ENCODE measurements at places on chromosomes 11 and 22. TPM values are rescaled to one million over a fixed set of nuclear protein-coding genes. Genes with fewer than 3 reads are reported as not detected.

GRCh38 chr11:32400670-32401369 lies 34.5 kb downstream of the WT1 start:
- H3K27me3 ChIP-seq, result peaks cover 9% of the 10 kb centered on the region
- no peak for DNase-seq
- no peak overlapping the region for H3K27ac ChIP-seq
- no peak overlapping the region for H3K4me3 ChIP-seq

GRCh38 chr22:28112548-28113043 lies 193.5 kb upstream of the PITPNB start:
- peaks cover 6% of the 10 kb centered on the region for H3K4me1 ChIP-seq
- H3K4me3 ChIP-seq, result no peak overlapping the region
- peaks cover 59% of the 10 kb centered on the region for H3K27me3 ChIP-seq
- DNase-seq, result peak; percentile 48
- H3K27ac ChIP-seq, result no peak overlapping the region

DNA sequence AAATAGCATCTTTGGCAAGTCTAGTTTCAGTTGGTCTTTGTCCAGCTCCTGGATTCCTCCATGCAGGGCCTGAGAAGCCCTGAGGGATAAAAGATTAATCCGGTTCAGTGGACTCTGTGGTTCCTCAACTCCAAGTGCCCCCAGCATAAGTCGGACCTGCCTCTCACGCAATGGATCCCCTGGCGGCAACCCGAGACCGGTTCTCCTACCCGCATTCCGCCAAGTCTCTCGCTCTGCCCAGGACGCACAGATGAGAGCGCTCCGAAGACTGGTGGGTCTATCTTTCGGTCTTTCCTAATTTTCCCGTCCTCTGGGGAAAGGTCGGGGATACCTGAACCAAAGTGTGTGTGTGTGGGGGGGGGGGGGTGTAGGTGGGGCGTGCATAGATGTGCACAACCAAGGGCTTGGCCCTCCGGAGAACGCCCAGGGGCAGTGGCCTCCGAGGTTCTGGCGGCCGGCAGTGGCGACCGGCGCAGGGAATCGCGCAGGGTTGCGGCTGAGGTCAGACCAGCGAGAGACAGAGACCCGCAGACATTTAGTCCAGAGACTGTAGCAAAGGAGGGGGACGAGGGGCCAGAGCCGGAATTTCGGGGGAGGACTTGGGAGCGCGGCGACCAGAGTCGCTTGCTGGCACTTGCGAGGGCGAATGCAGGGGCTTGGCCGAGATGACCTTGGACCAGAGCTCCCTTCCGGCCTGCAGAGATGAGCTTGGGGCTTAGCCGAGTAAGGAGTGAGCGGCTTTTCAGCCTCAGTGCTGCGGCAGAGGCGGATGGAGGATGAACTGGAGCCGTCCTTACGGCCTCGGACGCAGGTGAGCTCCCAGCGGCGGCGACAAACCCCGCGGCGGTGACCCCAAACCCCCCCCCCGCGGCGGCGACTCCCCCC lies 712 bp upstream of the SLC2A11 start:
- H3K27ac ChIP-seq, result peak overlapping the region; percentile 45
- H3K36me3 ChIP-seq, result no peaks in the 10 kb centered on the region
- no peaks in the 10 kb centered on the region for H3K27me3 ChIP-seq
- DNase-seq, result no peak

GRCh38 chr11:12016246-12016645 lies 7.8 kb upstream of the DKK3 start:
- H3K36me3 ChIP-seq, result no peaks in the 10 kb centered on the region
- no peak overlapping the region for H3K27ac ChIP-seq
- no peak overlapping the region for H3K4me3 ChIP-seq
- no peak for DNase-seq
- H3K27me3 ChIP-seq, result no peaks in the 10 kb centered on the region

DNA sequence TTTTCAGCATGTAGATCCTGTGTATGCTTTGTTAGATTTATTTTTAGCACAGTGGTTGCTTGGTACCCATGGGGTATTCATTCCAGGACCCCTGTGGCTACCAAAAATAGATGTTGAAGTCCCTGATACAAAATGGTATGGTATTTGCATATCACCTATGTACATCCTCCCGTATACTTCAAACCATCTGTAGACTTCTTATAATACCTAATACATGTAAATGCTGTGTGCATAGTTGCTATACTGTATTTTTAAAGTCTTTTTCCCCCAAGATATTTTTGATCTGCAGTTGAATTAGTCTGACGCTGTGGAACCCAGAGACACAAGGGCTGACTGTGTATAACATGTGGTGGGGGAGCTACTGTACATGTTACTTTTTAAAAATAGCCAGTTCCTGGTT lies 101.1 kb downstream of the ATXN10 start:
- no peaks in the 10 kb centered on the region for H3K27me3 ChIP-seq
- no peak overlapping the region for H3K27ac ChIP-seq
- no peaks in the 10 kb centered on the region for H3K4me1 ChIP-seq
- H3K36me3 ChIP-seq, result no peaks in the 10 kb centered on the region

DNA sequence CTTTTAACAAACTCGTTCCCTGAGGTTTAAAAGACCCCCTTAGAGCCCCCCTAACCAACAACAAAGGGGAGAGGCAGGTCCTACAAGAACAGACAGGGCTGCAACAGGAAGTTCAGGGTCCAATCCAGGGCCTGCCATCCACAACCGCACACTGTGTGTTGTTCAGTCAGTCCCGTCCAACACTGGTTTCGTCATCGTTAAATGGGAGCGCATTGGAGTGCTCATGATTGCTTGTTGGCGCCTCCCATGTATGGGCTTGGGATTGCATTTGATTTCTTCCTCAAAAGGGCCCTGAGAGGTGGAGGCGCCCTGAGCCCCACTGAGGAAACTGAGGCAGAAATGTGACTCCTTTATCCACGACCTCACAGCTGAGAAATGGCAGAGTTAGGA lies 174.1 kb downstream of the MN1 start:
- no peaks in the 10 kb centered on the region for H3K27me3 ChIP-seq
- H3K27ac ChIP-seq, result no peak overlapping the region

GRCh38 chr11:67504005-67504949 lies 886 bp downstream of the PITPNM1 start:
- peaks cover 10% of the 10 kb centered on the region for H3K36me3 ChIP-seq
- DNase-seq, result no peak
- H3K4me1 ChIP-seq, result peaks cover 43% of the 10 kb centered on the region
- peak overlapping the region; percentile 98 for H3K4me3 ChIP-seq
- H3K27me3 ChIP-seq, result no peaks in the 10 kb centered on the region

DNA sequence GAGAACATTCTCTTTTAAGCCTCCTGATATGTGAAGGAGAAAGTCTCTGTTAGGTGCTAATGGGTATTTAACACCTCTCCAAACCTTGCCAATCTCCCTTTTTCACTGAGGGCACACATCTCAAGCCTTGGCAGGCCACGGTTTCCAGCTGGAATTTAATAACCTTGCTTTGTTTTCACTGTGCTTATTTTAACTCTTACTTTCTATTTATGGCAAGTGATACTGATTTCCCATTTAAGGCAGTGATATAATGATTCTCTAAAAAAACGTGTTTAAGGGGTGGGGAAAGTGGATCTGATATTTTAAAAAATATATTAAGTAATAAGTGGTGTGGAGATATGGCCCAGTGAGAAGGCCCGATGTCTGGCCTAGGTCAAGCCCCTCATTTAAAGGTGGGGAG lies 1.1 kb upstream of the RASD2 start:
- no peak for DNase-seq
- no peaks in the 10 kb centered on the region for H3K36me3 ChIP-seq
- H3K4me1 ChIP-seq, result peaks cover 27% of the 10 kb centered on the region
- H3K27ac ChIP-seq, result no peak overlapping the region
- no peaks in the 10 kb centered on the region for H3K27me3 ChIP-seq
- H3K4me3 ChIP-seq, result no peak overlapping the region

GRCh38 chr11:104093426-104094280 lies 57.2 kb downstream of the DDI1 start:
- H3K4me3 ChIP-seq, result no peak overlapping the region
- no peaks in the 10 kb centered on the region for H3K36me3 ChIP-seq
- H3K27ac ChIP-seq, result no peak overlapping the region
- H3K27me3 ChIP-seq, result no peaks in the 10 kb centered on the region
- H3K4me1 ChIP-seq, result no peaks in the 10 kb centered on the region

- DNase-seq, result no peak
- no peaks in the 10 kb centered on the region for H3K4me1 ChIP-seq
- no peak overlapping the region for H3K27ac ChIP-seq
- H3K4me3 ChIP-seq, result no peak overlapping the region
These were observed 48.8 kb downstream of the MUC6 start for GRCh38 chr11:987671-988070.

DNA sequence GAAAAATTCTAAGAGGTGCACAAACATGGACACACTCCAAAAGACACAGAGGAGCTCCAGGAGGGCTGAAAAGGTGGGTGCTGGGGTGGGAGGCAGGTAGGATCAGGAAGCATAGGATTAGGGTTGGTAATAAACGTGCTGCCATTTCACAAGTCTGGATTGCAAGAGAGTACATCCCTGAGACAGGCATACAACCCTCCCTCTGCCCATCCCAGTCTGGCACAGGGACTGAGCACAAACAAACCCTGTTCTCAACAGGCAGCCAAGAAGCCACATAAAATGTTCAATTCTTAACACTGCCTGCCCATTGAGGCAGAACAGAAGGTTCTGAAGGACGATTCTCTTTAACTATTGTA lies 18.5 kb downstream of the SLC35F2 start:
- peak overlapping the region; percentile 69 for H3K27ac ChIP-seq
- DNase-seq, result no peak
- H3K4me3 ChIP-seq, result peak overlapping the region; percentile 49
- no peaks in the 10 kb centered on the region for H3K27me3 ChIP-seq
- H3K36me3 ChIP-seq, result no peaks in the 10 kb centered on the region
- H3K4me1 ChIP-seq, result peaks cover 67% of the 10 kb centered on the region

- H3K4me3 ChIP-seq, result no peak overlapping the region
- H3K36me3 ChIP-seq, result no peaks in the 10 kb centered on the region
- no peaks in the 10 kb centered on the region for H3K27me3 ChIP-seq
- DNase-seq, result peak; percentile 36
- H3K4me1 ChIP-seq, result no peaks in the 10 kb centered on the region
These were observed 77.6 kb upstream of the IGLL5 start for GRCh38 chr22:22810018-22810427.

DNA sequence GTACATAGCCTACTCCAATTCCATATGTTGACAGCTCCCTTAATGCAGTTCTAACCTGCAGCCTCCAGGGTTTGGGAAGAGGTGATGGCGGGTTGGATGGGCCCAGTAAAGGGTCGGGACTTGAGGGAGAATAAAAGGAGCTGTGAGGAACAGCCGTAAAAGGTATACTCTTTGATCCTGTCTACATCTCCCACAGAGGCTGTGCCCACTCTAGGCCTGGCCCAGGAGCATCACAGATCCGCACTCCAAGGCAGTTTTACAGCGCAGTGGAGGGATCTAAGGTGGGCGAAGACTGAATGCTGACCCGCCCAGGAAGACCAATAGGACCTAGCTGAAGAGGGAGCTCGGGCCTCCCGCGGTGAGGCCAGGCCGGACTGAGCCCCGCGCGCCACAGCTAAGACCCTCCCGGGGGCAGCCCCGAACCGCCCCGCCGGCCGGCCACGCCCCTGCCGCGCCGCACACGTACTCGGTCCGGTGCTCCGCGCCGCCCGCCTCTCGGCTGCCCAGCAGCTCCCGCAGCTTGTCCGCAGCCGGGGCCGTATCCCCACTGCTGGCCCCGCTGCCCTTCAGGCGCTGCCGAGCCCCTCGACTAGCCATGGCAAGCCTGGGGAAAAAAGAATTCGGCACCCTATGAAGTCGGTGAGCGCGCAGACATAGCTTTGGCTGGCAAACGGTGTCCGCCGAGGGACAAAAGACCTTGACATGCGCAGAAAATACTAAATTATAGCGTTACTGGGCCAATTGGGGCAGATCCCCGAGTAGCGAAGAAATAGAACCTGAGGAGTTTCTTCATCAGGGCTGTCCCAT lies at the start of gene ALG9:
TSS of gene ALG9 (minus strand) at position 696 of the 807 bp plus-strand sequence. CDS start at position 597, 99 bp downstream.
- peak within 1 kb of the TSS; percentile 76 for H3K27ac ChIP-seq
- H3K27me3 ChIP-seq, result no peaks in the 10 kb centered on the region
- H3K4me1 ChIP-seq, result no peaks in the 10 kb centered on the region
- 0 out of 2 replicates have a peak, but pooled peaks cover 2% of the 10 kb centered on the region for H3K36me3 ChIP-seq
- peak within 1 kb of the TSS; percentile 90 for H3K4me3 ChIP-seq
- peak; percentile 73 for DNase-seq

DNA sequence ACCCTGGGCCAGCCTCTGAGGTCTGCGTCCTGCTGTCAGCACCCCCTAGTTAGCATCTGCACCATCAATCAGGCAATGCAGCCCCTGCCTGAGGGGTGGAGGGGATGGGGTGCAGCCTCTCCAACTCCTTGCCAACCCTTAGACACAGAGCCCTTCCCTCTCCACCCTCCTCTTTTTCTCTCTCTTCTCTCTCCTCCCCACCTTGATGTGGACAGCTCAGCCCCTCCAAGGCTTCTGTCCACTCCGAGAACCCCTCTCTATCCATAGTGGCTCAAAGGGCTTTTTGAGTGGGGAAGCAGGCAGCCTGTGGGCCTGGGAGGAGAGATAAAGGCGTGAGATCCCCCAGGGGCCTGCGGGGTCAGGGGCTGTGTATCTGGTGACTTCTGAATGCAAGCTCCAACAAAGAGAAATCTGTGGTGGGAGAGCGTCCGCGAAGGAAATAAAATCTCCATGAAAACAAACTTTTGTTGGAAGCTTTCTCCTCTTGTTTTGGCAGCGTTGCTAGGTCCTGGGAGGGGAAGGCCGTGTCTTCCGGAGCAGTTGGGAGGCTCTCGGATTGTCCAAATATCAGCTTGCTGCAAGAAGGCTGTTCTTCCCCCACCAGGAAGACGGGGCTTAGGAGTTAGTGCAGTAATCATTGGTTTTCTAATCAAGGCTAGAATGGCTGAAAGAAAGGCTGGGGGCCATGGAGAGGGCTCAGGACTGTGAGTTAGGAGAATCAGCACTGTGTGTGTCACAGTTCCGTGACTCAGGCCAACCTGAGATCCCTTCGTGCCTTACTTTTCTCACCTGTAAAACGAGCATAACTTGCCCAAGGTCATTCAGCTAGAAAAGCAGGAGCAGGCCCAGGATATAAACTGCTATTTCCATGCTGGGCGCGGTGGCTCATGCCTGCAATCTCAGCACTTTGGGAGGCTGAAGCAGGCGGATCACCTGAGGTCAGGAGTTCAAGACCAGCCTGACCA lies 50.3 kb downstream of the PKNOX2 start:
- no peaks in the 10 kb centered on the region for H3K4me1 ChIP-seq
- no peak overlapping the region for H3K27ac ChIP-seq
- no peak overlapping the region for H3K4me3 ChIP-seq
- H3K36me3 ChIP-seq, result no peaks in the 10 kb centered on the region

The LMO1 gene
- total RNA-seq, result 0.27 TPM

The PANX1 gene
- 21.9 TPM for total RNA-seq

The HDHD5 gene
- total RNA-seq, result 70.1 TPM

The HORMAD2 gene
- total RNA-seq, result not detected
